Myocyte (in vitro differentiated cells): ENCODE measurements at places on chromosomes 16 and 17.

GRCh38 chr16:84568066-84568465, 49.8 kb downstream of the COTL1 start:
- no peak for DNase-seq

DNA sequence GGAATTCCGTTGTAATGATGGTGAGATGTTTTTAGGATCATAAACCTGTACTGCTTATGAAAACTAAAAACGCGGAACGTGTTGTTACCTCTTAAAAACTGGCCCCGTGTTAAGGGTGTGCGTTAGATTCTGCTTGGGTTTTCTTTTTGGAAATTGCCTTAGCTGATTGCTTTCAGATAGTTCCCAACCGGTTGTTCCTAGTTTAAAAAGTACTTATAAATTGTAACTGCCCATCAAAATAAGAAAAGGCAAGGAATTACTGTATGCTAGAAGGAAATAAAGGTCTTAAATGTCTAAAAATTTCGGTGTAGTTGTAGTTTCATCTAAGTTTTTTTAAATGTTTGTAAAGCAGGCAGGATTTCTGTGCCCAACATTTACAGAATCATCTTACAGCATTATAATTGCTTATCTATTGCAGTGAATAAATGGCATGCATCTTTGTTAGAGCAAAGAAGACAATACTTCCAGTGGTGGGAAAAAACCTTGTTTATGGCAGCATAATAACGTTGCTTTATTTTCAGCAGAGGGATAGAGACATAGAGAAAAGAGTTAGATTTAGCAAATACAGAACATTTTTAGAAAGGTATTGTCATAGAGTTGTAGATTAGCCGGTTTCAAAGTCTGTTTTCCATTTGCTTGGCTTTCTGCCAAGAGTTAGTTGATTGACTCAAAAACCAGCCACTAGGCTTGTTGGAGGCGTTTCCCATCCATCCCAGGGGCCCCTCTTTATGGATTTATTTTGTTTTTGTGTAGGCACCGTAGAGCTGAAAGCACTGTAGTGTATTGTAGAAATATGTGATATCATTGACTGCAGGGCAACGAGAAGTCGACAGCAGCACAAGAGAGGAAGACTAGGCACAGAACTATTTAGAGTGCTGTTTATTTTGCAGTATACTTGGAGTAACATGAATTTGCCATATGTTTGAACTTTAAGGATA, 1.7 kb downstream of the PPM1D start:
- DNase-seq: peak; percentile 72

GRCh38 chr17:56141046-56141839, 12.0 kb upstream of the ANKFN1 start:
- DNase-seq: no peak

GRCh38 chr17:79075446-79075750, 774 bp downstream of the ENGASE start:
- no peak for DNase-seq

DNA sequence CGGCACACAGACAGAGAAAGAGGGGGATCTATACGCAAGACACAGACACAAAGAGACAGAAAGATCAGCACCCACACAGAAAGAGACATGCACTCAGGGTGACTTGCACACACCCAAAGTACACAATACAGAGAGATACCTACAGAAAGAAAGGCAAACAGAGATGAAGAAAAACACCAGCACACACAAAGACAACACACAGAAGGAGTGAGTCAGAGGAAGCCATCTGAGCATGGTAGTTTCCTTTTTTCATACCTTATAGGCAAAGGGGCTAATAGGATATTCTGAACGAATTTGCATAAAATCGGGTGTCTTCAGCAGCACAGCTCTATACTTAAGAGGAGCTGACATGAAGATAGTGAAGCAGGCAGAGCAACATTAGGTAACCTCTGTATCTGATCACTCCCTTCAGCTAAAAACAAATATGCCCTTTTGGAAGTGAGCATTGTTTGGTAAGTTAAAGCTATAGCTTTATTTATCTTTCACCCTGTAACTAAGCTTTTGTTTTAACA, 198.6 kb downstream of the AATF start:
- DNase-seq: no peak

- no peak for DNase-seq
Measured at GRCh38 chr16:70483426-70483825, 29.0 kb downstream of the FCSK start.

GRCh38 chr17:80917716-80918560, 73.7 kb upstream of the CHMP6 start:
- DNase-seq: no peak

GRCh38 chr16:58678716-58679115, 5.9 kb downstream of the SLC38A7 start:
- peak; percentile 18 for DNase-seq

GRCh38 chr16:49643429-49644144, 212.3 kb downstream of the ZNF423 start:
- DNase-seq: no peak

DNA sequence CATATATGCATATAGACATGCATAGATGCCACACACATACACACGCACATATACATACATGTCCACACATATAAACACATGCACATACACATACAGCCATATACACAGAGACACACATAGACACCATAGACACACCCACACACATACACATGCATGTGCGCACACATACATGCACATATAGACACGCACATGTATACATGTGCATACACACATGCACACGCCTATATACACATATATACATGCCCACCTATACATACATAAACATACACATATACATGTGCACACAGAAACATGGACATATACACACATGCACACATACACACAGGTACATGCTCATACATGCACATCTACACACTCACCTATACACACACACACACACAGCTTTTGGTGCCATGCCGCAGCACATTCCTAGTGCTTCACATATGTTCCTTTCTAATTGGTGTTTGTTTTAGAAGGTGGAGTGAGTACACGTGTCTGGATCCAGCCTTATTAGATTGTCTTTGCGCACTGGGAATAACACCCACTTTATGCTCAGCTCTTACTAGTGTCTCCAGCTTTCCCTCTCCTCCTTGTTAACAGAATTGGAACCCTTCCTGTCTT, 198.0 kb downstream of the RPTOR start:
- no peak for DNase-seq

GRCh38 chr16:86089334-86089900, 190.5 kb downstream of the IRF8 start:
- DNase-seq: no peak

GRCh38 chr17:76145231-76146052, 4.4 kb upstream of the FOXJ1 start:
- no peak for DNase-seq

DNA sequence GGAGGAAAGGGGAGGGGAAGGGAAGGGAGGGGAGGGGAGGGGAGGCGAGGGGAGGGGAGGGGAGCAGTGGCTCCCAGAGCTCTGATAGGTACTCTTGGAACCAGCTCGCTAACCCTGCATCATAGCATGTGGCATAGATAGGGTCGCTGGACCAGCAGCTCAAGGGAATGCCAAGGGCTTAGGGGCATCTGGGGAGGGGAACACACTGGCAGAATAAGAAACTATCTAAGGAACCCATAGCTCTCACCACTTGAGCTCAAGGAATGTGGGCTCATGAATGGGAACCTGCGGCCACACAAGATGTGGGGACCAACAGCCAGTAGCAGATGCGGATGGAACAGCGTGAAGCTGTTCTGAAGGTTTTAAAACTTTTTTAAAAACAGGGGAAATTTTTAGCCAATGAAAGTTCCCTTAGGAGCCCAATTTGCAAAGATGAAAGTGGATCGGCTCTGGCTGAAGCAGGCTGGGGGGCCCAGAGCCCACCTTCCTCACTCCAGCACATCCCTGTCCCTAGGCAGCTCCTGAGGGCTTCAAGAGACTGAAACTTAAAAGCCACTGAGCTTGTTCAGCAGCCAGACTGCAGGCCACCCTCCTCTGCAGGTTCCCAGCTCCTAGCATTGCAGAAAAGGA, 46.9 kb downstream of the PIMREG start:
- DNase-seq: no peak

GRCh38 chr16:81649561-81650184, 129.4 kb upstream of the PLCG2 start:
- DNase-seq: no peak

DNA sequence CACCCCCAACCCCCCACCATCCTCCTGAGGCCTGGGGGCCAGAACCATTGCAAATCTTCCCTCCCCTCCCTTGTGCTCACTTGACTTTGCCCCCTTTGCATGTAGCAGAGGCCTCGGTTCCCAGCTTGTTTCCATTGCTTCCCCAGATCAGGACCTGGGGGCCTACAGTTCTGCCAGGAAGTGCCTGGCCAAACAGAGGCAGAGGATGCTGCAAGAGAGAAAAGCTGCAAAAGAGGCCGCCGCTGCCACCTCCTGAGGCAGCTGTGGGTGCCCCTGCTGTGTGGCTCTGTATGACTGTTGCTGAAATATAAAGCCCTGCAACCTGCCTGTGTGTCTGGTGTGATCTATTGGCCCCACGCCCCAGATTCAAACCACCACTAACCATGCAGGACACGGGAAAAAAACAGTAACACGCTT, 2.3 kb downstream of the NDUFB10 start:
- no peak for DNase-seq

- DNase-seq: no peak
Measured at GRCh38 chr17:76947771-76948170, 79.6 kb downstream of the MGAT5B start.

GRCh38 chr16:35908942-35909341, 2449.5 kb downstream of the TP53TG3F start:
- no peak for DNase-seq

GRCh38 chr17:77375917-77376651, 235.3 kb downstream of the SEC14L1 start:
- DNase-seq: no peak

- DNase-seq: no peak
Measured at GRCh38 chr17:16432017-16432416, 16.6 kb downstream of the TRPV2 start.

DNA sequence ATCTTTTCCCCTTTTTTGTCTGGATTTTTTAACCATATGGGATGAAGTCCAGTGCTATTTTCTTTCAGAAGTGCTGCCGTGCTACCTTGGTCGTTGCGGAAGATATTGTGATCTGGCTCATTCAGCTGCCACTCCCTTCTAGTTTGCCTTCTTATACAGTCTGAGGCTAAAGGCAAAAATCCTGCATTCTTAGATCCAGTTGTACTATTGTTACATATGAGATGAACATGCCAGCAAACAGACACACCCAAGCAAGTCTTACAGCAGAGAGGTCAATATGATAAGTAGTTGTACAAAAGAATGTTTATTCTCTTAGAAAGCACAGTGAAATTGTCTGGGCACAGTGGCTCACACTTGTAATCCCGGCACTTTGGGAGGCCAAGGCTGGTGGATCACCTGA, 108.0 kb upstream of the COX10 start:
- no peak for DNase-seq

DNA sequence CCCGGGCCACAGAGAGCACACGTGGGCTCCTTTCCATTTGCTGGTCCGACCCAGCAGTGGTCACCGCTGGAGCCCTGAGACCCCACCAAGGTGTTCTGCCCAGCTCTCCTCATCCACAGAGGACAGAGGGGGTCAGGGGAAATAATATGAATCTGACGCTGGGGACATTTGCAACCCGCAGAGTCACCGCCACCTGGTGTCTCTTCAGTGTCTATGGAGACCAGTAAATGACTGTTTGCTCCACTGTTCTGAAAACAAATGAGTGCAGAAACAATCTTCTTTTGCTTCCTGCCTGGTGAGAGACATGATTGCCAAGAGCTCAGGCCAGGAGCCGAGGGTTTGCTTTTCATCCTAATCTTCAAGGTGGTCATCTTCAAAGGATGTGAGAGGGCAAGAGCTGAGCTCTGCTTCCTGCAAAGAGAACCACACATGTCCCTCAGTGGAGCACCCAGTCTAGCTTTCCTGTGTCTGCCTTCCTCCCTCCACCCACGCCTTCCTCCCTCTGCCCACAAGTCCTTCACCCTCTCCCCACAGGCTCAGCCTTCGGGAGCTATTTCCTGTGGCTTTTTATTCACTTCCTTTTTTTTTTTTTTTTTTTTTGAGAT, 14.7 kb upstream of the KLHDC4 start:
- DNase-seq: no peak

DNA sequence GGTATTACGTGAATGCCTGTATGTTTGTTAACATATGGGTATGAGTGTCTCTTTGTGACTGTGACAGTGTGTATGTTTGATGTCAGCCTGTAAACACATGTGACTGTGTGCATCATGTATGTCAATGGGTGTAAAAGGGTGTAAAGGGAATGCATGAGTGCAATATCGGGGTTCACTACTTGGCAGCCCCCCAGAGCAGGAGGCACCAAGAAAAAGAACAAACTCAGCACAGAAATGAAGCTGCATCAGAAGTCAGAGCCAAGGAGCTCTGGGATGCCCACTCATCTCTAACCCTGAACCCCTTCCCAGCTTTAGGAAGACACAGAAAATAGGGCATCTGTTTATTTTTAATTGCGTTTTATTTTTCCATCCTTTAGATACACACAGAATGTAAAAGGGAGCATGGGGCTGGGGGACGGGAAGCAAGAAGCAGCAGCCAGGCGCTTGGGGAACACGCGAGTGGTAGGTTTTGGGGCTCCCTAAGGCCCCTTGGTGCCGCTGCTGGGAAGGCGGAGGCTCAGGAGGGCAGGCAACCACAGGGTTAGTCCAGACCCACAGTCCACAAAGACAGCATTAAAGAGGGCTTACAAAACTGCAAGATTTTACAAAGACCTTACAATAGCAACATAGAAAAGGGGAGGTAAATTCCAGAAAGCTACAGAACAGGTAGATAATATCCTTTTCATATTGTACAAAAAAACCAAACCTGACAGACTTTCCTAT, 2.3 kb upstream of the HOXB6 start:
- no peak for DNase-seq

- peak; percentile 76 for DNase-seq
Measured at GRCh38 chr16:80993307-80993706, 13.4 kb downstream of the CMC2 start.

GRCh38 chr16:54503011-54503855, 216.6 kb upstream of the IRX3 start:
- DNase-seq: no peak

DNA sequence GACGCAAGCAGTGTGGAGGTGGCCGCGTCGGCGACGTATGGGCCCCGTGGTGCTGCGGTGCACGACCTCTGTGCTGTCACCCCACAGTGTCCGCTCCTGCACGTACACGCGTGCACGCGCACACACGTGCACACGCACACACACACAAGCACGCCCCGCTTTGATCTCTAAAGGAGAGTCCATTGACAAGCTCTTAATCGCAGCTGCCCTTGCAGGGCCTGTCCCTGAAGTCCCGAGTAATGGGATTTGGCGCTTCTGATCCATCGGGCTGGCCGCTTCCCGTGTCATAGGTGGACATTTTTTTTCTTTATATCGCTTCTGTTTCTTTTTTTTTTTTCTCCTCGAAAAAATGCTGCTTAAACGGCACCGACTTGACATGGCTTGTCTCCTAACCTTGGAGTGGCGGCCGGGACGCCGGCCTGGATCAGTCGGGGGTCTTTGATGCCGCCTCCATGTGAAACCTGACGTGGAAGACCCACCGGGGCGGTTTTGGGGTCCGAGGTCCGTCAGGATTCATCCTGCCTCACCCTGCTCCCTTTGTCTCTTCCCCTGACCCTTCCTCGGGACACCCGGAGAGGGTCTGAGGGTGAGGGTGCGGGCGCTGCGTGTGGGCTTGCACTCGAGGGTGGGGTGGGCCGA, 8.3 kb upstream of the AXIN1 start:
- no peak for DNase-seq
